Upper lobe of right lung (tissue), 1 donor: ENCODE measurements at places on chromosomes 5 and 9.

GRCh38 chr5:111004291-111004690 lies 67.2 kb upstream of the TSLP start:
- H3K4me3 ChIP-seq = no peak overlapping the region
- no peaks in the 10 kb centered on the region for H3K36me3 ChIP-seq
- no peaks in the 10 kb centered on the region for H3K4me1 ChIP-seq
- no peak overlapping the region for H3K27ac ChIP-seq
- H3K27me3 ChIP-seq = no peaks in the 10 kb centered on the region

DNA sequence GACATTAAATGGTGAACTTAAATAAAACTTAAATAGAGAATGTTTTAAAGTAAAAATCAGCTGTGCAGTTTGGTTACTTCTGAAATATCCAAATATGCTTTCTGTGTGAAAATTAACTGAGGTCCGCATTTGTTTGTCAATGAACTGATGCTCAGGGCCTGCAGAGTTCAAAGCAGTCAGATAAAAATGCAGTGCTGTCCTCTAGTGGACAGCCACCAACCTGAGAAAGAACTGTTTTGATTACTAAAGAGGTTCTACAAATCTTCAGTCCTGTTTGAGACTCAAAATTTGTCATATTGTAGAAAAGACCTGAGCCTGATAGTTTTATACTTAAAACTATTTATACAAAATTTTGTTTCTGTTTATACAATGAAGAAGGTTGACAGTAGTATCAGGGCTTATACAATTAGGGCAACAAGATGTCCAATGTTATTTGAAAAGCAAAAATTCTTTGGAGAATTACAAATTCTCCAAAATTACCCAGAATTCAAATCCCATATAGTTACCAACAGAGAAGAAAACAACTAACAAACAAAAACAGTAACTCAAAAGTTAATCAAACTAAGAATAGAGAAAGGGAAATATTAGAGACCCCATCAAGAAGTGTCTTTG lies 232.3 kb upstream of the TBCA start:
- no peak overlapping the region for H3K27ac ChIP-seq
- DNase-seq = no peak
- H3K27me3 ChIP-seq = no peaks in the 10 kb centered on the region
- no peaks in the 10 kb centered on the region for H3K36me3 ChIP-seq

GRCh38 chr5:148937239-148937638 lies 110.8 kb downstream of the ADRB2 start:
- no peak for DNase-seq
- H3K36me3 ChIP-seq = no peaks in the 10 kb centered on the region
- H3K4me1 ChIP-seq = peaks cover 6% of the 10 kb centered on the region
- H3K4me3 ChIP-seq = no peak overlapping the region

DNA sequence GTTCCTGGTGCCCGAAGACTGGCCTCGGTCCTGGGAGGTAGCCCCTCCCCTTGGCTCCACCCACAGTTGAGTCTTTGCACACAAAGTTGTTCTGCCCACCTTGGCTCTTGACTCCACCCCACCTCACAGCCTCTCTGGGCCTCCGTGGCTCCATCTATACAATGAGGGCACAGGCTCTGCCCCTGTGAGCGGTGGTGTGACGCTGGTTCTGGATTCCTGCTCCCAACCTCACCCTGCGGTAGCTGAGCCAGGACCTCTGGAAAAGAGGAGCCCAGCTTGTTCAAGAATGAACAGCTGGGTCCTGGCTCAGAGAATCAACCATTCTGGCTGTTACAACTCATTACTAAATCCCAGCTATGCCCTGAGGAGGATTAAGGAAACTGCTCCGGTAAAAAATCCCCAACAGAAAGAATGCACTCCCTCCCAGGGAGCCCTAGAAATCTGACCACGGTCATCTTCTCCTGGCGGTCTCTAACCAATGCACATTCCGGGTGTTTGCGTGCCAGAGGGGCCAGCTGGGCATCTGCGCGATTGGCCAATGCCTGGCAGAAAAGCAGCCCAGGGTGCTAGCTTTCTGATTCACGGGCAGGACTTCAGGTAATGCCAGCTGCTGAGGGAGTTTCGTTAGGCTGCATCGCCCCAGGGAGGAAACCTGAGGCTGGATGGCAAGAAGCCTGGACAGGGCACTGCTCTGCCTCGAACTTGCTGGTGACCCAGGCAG lies 9.9 kb upstream of the GRHPR start:
- H3K27me3 ChIP-seq = no peaks in the 10 kb centered on the region
- H3K36me3 ChIP-seq = no peaks in the 10 kb centered on the region
- no peak overlapping the region for H3K27ac ChIP-seq
- H3K4me3 ChIP-seq = no peak overlapping the region
- no peaks in the 10 kb centered on the region for H3K4me1 ChIP-seq
- DNase-seq = no peak

GRCh38 chr5:166127766-166128570 lies 2163.5 kb upstream of the WWC1 start:
- H3K27ac ChIP-seq = no peak overlapping the region
- no peaks in the 10 kb centered on the region for H3K4me1 ChIP-seq
- H3K27me3 ChIP-seq = no peaks in the 10 kb centered on the region
- H3K36me3 ChIP-seq = no peaks in the 10 kb centered on the region

- no peaks in the 10 kb centered on the region for H3K4me1 ChIP-seq
- H3K36me3 ChIP-seq = no peaks in the 10 kb centered on the region
- H3K27me3 ChIP-seq = peaks cover 7% of the 10 kb centered on the region
- no peak overlapping the region for H3K4me3 ChIP-seq
- H3K27ac ChIP-seq = no peak overlapping the region
Observed at GRCh38 chr5:7751874-7752273, 99.1 kb downstream of the CFAP90 start.

DNA sequence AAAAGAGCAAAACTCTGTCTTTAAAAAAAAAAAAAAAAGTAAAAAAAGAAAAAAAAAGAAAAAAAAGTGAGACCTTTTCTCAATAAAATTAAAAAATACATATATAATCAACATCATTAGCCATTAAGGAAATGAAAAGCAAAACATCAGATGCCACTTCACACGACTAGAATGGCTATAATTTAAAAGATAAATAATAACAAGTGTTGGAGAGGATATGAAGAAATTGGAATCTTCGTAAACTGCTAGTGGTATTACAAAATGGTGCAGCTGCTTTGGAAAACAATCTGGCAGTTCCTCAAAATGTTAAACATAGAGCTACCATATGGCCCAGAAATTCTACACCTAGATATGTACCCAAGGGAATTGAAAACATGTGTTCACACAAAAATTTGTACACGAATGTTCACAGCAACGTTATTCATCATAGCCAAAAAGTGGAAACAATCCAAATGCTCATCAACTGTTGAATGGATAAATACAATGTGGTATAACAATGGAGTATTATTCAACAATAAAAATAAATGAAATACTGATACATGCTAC lies 45.3 kb upstream of the SIL1 start:
- no peaks in the 10 kb centered on the region for H3K27me3 ChIP-seq
- H3K4me1 ChIP-seq = no peaks in the 10 kb centered on the region
- DNase-seq = no peak
- H3K27ac ChIP-seq = no peak overlapping the region

DNA sequence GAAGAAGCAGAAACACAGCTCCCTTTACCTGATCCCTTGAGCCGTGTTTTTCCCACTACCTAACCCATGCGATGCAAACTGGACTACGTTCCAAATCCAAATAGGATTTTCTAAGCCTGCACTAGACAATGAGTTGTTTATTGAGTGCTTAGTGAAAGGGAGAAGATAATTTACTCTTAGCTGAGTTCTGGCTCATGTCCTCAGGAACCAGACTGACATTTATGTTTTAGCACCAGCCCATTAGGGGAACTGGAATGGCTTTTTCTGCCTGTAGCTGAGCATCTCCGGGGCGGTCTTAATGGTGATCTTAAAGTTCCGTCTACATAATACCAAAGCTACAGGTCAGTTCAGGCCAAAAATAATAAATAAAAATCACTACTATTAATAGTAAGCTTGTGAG lies 81.5 kb downstream of the SH3TC2 start:
- no peaks in the 10 kb centered on the region for H3K27me3 ChIP-seq
- H3K4me3 ChIP-seq = no peak overlapping the region
- no peak overlapping the region for H3K27ac ChIP-seq
- no peaks in the 10 kb centered on the region for H3K36me3 ChIP-seq
- peaks cover 11% of the 10 kb centered on the region for H3K4me1 ChIP-seq
- DNase-seq = no peak
